ENCODE measurements at places on chromosomes 1 and 21. TPM values are rescaled to one million over a fixed set of nuclear protein-coding genes. Genes with fewer than 3 reads are reported as not detected.

- H3K36me3 ChIP-seq = no peaks in the 10 kb centered on the region
- no peaks in the 10 kb centered on the region for H3K27me3 ChIP-seq
- peak; percentile 68 for DNase-seq
- no peak overlapping the region for H3K27ac ChIP-seq
- H3K4me3 ChIP-seq = no peak overlapping the region
- H3K4me1 ChIP-seq = peaks cover 19% of the 10 kb centered on the region
These were observed 50.0 kb downstream of the CD46 start for GRCh38 chr1:207801819-207802218.

NSUN4 gene
- total RNA-seq = 24.5 TPM

LENEP gene
- not detected for total RNA-seq

DNA sequence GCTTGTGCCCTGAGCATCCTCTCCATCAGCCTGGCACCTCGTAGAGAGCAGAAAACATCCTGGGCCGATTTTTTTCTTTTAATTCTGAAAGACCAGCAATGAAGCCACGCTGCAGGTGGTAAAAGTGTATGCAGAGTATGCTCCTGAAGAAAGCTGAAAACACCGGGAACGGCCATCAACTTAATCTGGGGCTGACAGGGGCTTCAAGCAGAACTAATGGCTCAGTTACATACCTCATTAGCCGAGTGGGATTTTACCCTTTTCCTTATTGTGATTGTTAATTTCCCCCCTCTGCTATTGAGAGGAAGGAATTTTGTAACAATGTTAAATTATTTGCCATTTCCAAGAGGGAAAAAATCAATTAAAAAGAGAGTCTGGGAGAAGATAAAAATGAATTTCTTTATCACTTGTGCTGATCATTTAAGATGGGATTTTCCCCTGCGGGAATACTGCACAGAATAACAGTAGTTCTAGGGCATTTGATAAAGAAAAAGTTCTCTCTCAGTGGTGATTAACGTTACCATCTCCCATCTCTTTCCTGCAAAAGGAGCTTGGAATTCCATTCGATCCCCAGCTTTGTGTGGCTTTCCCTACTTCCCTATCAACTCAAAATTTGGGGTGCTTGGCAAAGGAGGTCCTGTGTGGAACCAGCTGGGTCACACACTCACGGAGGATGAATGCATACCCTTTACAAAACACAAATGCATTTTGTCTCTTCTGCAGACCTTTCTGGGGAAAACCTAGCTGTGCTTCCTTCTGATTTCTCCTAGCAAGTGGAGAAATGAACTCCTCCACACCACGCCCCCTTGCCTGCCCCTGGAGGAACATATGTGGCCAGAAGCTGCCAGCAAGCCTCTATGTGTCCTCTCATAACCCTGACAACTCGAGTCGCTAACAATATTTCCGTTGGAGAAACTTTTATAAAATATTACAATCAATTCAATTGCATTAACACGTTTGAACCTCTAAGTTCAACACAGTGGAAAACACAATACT is 70.9 kb downstream of the RRAGC start:
- no peak overlapping the region for H3K4me3 ChIP-seq
- peaks cover 31% of the 10 kb centered on the region for H3K27me3 ChIP-seq
- no peak for DNase-seq
- H3K4me1 ChIP-seq = peaks cover 16% of the 10 kb centered on the region
- H3K27ac ChIP-seq = no peak overlapping the region

TSPAN1 gene
- 0.68 TPM for total RNA-seq

OR6N1 gene
- total RNA-seq = not detected

- DNase-seq = peak; percentile 79
- H3K27ac ChIP-seq = no peak overlapping the region
- H3K36me3 ChIP-seq = peaks cover 4% of the 10 kb centered on the region
- no peaks in the 10 kb centered on the region for H3K27me3 ChIP-seq
These were observed 106.1 kb downstream of the SIM2 start for GRCh38 chr21:36804874-36805611.

GRCh38 chr1:61445269-61445825 is 279.6 kb downstream of the TM2D1 start:
- no peak overlapping the region for H3K4me3 ChIP-seq
- no peak overlapping the region for H3K27ac ChIP-seq
- peaks cover 27% of the 10 kb centered on the region for H3K4me1 ChIP-seq
- no peaks in the 10 kb centered on the region for H3K27me3 ChIP-seq
- no peak for DNase-seq
- peaks cover 10% of the 10 kb centered on the region for H3K36me3 ChIP-seq

RBP7 gene
- total RNA-seq = not detected

OR2AK2 gene
- total RNA-seq = not detected

DNA sequence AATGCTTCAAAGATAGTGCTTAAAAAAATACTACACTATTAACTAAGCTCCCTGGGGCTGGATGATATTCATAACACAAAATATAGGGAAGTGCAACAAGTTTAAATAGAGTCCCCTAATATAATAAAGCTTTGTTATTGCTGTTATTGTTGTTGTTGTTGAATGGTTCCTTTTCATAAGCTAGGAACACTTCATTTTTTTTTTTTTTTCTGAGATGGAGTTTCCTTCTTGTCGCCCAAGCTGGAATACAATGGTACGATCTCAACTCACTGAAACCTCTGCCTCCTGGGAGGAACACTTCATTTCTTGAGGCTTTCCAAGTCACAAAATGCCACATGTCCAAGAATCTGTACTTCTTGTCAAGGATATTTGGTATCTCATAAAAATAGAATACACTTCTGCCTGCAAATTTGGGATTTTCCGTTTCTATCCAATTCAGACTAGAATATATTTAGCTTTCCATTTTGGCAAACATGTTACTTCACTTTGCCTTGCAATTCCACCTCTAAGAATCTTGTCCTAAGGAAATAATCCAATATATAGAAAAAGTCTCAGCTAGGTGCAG is 21.1 kb downstream of the WDR47 start:
- no peak for DNase-seq
- H3K27me3 ChIP-seq = no peaks in the 10 kb centered on the region
- H3K27ac ChIP-seq = no peak overlapping the region
- H3K4me1 ChIP-seq = no peaks in the 10 kb centered on the region

DNA sequence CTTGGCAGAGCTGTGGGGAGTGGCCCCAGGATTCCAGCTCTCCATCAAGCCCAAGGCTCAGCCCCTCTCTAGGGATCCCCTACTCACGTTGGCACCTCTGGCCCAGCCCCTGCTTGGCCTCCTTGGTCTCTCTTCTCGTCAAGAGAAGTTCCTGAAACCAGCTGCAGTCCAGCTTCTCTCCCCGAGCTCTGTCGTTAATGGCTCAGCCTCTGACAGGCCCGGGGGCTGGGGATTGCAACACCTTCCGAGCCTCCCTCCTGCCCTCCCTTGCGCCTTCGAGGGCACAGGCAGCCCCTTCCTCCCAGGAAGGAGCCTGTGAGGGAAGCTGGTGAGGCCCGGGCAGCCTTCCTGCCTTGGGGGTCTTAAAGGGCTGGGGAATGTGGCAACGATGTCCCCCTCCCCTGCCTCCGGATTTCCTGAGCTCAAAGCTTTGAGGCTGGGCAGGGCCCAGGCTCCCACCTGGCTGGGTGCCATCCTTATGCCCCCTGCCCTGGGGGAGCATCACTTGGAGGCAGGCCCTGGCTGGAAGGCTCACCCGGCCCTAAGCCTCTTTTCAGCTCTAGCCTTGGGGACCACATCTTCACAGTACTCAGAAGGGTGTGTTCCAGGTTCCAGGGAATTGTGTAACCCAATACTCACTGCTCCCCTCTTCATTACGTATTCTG is at the start of gene CSF3R:
Gene CSF3R, minus strand, starts transcription at position 190 of the 665 bp plus-strand sequence. CDS start 3,417 bp downstream, outside the sequence.
- H3K27me3 ChIP-seq = peaks cover 28% of the 10 kb centered on the region
- H3K27ac ChIP-seq = no peak within 1 kb of the TSS
- H3K4me1 ChIP-seq = no peaks in the 10 kb centered on the region
- no peaks in the 10 kb centered on the region for H3K36me3 ChIP-seq
- DNase-seq = no peak

- H3K36me3 ChIP-seq = peaks cover 10% of the 10 kb centered on the region
- peak overlapping the region; percentile 95 for H3K27ac ChIP-seq
- H3K4me3 ChIP-seq = peak overlapping the region; percentile 92
- peaks cover 18% of the 10 kb centered on the region for H3K4me1 ChIP-seq
- no peak for DNase-seq
These were observed 1.4 kb downstream of the ZNF670 start for GRCh38 chr1:247077213-247077612.

- H3K27ac ChIP-seq = peak overlapping the region; percentile 89
- no peak for DNase-seq
- H3K4me3 ChIP-seq = peak overlapping the region; percentile 96
- peaks cover 27% of the 10 kb centered on the region for H3K4me1 ChIP-seq
These were observed 1.1 kb downstream of the TOR3A start for GRCh38 chr1:179082999-179083335.

DNA sequence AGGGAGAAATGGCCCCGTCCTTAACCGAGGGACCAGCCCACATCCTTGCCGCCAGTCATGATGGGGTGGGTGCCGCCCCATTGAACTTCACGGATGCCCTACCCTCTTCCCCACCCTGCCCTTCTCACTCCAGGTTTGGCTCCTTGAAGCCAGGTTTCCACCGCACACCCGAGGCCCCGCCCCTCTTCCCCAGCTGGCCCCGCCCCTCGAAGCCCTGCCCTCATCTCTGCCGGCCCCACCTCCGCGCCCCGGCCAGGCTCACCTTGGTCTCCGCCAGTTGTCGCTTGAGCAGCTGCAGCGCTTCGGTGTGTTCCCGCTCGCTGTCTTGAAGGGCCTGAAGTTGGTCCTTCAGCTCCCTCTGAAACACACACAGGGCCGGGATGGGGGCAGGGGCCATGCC is 16.6 kb downstream of the TRIM62 start:
- peaks cover 92% of the 10 kb centered on the region for H3K4me1 ChIP-seq
- no peaks in the 10 kb centered on the region for H3K27me3 ChIP-seq
- peaks cover 35% of the 10 kb centered on the region for H3K36me3 ChIP-seq

GRCh38 chr1:36366091-36366661 is 19.5 kb downstream of the STK40 start:
- no peak overlapping the region for H3K4me3 ChIP-seq
- peaks cover 21% of the 10 kb centered on the region for H3K36me3 ChIP-seq

GRCh38 chr1:243409284-243409683 is 153.4 kb downstream of the SDCCAG8 start:
- H3K27ac ChIP-seq = no peak overlapping the region
- H3K4me1 ChIP-seq = peaks cover 10% of the 10 kb centered on the region
- no peaks in the 10 kb centered on the region for H3K27me3 ChIP-seq
- no peak for DNase-seq
- peaks cover 1% of the 10 kb centered on the region for H3K36me3 ChIP-seq
- H3K4me3 ChIP-seq = no peak overlapping the region

DNA sequence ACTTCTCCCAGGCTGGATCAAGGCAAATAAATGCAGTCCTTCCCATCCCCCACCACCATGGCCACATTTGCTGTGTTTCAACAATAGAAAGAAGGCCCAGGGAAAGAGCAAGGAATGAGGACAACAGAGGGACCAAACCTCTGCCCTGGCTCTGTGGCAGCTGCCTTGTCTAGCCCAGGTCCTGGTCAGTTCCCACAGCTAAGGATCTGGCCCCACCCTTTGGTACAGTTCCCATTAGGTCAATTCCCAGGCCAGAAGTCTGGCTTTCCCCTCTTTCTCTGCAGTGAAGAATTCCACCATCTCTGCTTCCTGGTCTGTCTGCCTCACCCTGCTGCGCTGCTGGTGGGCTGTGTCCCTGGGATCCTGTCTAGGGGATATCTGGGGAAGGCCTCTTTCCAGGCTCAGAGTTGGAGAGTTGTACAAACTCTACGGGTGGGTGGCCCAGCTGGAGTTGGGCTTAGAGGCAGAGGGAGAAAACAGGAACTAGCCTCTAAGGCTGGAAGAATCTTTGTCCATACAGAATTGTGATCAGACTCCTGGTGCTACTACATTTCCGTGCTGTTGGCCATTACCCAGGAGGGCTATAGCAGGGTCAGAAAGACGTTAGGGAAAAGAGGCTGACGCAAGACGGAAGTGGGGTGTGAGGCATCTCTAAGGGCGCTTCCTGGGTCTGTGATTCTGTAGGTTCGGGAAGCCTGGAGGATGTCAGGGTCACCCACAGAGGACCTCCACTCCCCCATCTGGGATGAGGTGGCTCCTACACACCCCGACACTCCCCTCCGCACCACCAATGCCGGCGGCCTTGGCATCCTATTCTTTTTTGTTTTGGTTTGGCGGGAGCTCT is 953 bp upstream of the NDUFS2 start:
- peak overlapping the region; percentile 91 for H3K4me3 ChIP-seq
- peaks cover 14% of the 10 kb centered on the region for H3K36me3 ChIP-seq
- DNase-seq = no peak

DNA sequence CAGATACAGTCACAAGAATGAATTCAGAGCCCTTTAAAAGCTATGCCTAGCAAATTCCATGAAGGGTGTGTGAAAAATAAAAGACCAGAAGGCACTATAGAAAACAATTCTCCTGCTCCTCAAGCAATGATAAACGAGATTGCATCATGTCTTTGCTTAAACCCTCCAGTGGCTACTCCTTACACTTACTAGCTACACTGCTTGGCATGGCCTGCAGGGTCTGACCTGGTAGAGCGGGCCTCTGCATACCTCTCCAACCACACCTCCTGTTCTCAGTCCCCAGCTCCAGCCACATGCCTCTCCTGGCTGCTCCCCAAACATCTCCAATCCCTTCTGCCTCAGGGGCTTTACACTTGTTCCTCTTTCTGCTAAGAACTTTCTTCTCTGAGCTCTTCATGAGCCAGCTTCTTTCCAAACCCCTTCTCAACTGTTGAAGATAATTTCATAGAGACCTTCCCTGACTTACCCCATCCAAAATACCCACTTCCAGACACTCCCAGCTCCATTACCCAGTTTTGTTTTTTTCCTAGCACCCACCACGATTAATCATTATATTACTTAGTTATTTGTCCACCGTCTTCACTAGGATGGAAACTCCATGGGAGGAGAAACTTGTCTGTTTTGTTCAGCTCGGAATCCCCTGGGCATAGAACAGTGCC is 11.2 kb upstream of the CREG1 start:
- peaks cover 5% of the 10 kb centered on the region for H3K4me1 ChIP-seq
- peaks cover 17% of the 10 kb centered on the region for H3K27me3 ChIP-seq
- no peak overlapping the region for H3K4me3 ChIP-seq
- no peak overlapping the region for H3K27ac ChIP-seq
- no peak for DNase-seq

DNA sequence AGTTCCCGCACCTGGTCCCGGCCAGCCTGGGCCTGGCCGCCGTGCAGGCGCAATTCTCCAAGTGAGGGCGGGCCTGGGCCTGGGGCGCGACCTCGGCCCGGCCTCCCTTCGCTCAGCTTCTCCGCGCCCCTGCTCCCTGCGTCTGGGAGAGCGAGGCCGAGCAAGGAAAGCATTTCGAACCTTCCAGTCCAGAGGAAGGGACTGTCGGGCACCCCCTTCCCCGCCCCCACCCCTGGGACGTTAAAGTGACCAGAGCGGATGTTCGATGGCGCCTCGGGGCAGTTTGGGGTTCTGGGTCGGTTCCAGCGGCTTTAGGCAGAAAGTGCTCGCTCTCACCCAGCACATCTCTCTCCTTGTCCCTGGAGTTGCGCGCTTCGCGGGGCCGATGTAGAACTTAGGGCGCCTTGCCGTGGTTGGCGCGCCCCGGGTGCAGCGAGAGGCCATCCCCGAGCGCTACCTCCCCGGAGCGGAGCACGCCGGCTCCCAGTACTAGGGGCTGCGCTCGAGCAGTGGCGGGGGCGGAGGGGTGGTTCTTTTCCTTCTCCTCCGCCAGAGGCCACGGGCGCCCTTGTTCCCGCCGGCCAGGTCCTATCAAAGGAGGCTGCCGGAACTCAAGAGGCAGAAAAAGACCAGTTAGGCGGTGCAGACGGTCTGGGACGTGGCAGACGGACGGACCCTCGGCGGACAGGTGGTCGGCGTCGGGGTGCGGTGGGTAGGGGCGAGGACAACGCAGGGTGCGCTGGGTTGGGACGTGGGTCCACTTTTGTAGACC is 1.2 kb downstream of the OLIG1 start:
- H3K4me3 ChIP-seq = peak overlapping the region; percentile 66
- H3K36me3 ChIP-seq = peaks cover 1% of the 10 kb centered on the region
- no peak overlapping the region for H3K27ac ChIP-seq

NBPF6 gene
- total RNA-seq = not detected
